ENCODE measurements at places on chromosomes 16 and 17.

DNA sequence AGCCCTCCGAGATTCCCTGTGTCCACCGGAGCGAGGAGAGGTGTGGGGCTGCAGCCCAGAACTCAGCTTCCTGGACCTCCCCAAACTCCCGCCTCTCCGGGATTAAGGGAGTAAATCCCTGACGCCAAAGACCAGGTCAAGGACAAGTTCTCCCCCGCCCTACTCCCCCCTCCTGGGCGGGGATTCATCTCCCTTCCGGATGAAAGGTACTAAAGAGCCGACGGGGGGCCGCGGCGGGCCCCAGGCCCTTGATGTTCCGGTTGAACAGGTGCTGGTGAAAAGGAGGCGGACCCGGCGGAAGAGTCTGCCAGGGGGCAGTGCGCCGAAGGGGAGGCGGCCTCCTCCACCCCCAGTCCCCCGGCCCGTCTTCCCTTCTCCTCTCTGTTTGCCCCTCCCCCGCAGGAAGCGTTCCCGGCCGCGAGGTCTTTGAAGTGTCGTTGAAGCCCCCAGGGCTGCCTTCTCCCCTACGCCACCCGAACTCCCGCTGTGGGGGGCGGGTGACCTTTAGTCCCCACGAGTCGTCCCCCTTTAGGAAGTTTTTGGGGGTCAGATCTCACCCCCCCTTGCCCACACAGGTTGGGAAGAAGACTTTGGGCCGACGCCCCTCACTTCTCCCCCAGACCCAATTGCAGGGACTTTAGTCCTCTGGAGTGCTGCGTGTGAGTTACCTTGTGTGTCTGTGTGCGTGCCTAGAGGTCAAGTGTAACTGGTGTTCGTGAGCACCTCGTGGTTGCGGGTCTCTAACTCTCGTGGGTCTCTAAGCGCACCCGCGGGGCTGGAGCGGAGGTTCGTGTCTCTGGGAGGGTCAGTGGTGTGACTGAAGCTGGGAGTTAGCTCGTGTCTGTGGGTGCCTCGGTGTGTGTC lies 1.1 kb upstream of the MLLT6 start:
- peak; percentile 92 for DNase-seq

DNA sequence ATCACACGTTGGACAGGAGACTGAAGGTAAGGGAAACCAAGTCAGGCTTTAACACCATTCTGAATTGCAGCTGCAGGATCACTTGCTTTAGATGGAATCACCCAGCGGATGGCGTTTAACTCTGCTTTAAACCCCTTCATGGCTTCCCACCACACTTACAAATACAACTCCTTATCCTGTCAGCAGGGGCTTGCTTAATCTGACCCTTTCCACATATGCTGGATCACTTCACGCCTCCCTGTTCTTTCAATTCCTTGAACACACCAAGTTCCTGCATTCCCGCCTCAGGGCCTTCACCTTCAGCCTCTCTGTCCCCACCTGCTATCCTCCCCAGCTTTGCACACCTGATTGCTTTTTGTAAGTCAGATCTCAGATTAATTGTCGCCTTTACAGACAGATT lies 442.2 kb downstream of the MAF start:
- no peak for DNase-seq

DNA sequence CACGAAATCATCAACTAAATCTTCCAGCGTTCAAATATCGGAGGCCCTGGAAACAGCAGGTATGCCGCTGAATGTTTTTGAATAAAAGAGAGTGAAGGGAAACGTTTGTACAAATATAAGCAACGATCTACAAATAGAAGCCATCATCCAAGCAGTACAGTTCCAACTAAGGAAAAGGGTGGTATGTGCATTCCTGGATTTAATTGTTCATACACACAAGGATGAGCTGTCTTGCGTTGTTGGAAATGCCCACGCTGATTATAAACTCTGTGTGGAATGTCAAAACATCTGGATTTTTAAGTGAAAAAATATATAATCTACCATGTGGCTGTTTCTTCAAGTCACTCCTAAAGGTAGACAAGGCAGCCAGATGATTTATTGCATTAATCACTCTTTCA lies 191.8 kb upstream of the HSBP1 start:
- no peak for DNase-seq

- no peak for DNase-seq
Measured at GRCh38 chr17:42071810-42072209, 21.4 kb upstream of the C17orf113 start.

DNA sequence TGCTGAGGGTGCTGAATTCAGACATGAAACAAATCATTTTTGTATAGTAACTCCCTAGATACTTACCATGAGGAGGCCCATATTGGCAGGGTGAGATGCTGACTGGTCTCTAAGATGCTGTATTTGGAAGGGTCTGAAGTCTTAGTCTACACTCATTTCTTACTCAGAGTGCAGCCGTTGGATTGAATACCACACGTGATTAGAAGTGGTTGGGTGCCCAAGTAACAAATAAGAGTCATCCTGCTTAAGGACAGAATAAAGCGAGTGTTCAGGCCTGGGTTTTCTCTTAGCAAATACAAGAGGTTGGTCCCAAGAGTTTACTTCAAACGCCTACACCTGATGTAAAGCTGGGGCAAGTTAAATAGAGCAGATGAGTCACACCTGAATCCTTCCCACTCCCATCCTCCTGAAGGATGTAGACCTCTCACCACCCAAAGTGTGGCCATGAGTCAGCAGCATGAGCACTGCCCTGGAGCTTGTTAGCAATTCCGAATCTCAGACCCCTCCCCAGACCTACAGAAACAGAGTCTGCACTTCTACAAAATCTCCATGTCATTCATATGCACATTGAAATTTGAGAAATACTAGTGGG lies 284.6 kb upstream of the CDH5 start:
- no peak for DNase-seq

DNA sequence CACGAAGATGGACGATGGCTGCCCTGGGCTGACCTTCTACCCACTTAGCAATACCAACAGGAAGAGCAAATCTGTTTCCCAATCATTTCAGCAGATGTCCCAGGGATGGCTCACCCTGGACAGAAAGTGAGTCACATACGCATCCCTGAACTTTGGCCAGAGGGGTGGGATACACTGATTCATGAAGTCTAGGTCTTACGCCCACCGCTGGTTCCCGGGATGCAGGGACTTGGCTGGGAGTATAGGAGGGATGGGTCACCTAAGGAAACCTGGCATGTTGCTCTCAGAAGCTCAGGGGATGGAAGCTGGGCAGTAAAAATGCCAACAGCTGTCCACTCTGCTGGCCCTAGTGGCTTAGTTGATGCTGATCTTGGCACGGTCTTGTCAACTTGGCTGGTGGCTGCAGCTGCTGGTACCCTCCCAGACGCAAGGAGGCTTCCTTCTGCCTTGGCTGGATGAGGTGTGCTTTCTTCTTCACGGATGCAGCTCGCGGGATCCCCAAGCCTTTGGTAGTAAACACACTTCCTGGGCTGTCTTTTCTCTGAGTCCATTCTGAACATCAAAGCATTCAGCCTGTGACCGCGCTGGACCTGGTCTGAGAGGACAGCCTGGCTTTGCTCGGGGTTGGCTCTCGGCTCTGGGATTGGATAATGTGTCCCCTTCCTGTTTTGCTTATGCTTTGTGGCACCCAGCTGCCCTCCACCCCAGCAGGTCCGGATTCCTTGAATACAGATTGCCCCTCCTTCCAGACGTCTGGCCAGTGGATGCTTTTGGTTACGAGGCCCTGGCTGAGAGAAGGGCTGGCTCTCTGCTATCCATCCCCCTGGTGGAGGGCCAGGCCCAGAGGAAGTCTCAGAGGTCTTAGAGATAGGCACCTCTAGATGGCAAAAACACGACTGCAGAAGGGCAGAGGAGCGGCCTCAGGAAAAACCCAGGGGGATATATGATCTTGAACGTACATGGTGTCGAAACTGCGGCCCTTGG lies 71.5 kb downstream of the RAP1GAP2 start:
- no peak for DNase-seq

- DNase-seq: no peak
Measured at GRCh38 chr17:68432086-68432864, 25.0 kb downstream of the WIPI1 start.

Data from right lobe of liver (tissue), 6 donors.